ENCODE measurements at places on chromosomes 11 and 22. TPM values are rescaled to one million over a fixed set of nuclear protein-coding genes. Genes with fewer than 3 reads are reported as not detected.

The BBOX1 gene
- not detected for total RNA-seq

The C11orf87 gene
- total RNA-seq = not detected

The OR8G5 gene
- not detected for total RNA-seq

The GP1BB gene
- not detected for total RNA-seq

The ACR gene
- total RNA-seq = not detected

The SLC7A4 gene
- 0.30 TPM for total RNA-seq

The PANX2 gene
- 0.40 TPM for total RNA-seq

The SWAP70 gene
- 25.0 TPM for total RNA-seq

The TSSK2 gene
- not detected for total RNA-seq

The KRTAP5-8 gene
- total RNA-seq = not detected

The TP53I11 gene
- 45.5 TPM for total RNA-seq

The POU2AF1 gene
- total RNA-seq = 0.62 TPM

The LGALS1 gene
- total RNA-seq = 1,086 TPM

The CCND1 gene
- total RNA-seq = 162 TPM

The TIGD3 gene
- 0.97 TPM for total RNA-seq

All from left ventricle myocardium superior (tissue), 1 donor.